GM23338 (cell line): ENCODE measurements at places on chromosomes 3 and 15. TPM values are rescaled to one million over a fixed set of nuclear protein-coding genes. Genes with fewer than 3 reads are reported as not detected.

Gene ABI3BP
- total RNA-seq, result 0.39 and 0.42 TPM in 2 replicates

Gene KLHL24
- 31.8 and 51.0 TPM in 2 replicates for total RNA-seq

DNA sequence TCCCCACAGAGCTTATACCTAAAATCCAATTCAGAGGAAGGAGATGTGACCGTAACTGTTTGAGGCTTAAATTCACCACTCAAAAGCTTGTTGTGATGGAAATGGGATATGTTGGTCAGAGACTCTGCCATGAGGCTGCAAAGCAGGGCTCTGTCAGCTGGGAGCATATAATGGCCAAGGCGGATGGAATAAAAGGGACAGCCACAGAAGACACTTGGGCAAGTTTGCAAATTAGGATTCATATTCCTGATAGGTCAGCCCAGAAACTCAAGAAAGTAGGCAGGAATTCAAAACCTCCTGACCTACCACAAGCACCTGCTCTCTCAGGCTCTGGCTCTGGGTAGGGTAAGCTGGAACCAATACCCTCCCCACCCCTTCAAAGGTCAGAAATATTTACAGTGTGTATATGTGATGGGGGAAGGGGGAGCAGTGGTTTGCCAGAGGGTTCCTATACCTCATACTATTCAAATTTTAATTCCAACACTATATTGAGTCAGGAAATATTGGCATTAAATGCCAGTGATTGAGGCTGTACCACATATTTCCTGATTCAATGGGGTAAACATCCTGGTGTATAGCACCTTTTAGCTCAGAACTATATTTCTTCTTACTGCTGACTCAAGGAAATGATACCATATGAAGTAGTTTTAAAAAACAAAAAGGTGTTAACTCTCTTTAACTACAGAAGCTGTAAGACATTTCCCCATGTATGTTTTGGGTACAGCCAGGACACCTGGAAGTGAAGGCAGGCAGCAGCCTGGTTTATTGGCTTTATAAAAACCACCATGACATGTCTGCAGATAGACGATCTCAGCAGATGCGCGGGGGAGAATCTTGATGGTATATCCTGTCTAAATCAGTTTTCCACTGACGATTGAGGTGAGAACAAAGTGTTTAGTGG lies 19.2 kb downstream of the FYCO1 start:
- DNase-seq, result no peak

DNA sequence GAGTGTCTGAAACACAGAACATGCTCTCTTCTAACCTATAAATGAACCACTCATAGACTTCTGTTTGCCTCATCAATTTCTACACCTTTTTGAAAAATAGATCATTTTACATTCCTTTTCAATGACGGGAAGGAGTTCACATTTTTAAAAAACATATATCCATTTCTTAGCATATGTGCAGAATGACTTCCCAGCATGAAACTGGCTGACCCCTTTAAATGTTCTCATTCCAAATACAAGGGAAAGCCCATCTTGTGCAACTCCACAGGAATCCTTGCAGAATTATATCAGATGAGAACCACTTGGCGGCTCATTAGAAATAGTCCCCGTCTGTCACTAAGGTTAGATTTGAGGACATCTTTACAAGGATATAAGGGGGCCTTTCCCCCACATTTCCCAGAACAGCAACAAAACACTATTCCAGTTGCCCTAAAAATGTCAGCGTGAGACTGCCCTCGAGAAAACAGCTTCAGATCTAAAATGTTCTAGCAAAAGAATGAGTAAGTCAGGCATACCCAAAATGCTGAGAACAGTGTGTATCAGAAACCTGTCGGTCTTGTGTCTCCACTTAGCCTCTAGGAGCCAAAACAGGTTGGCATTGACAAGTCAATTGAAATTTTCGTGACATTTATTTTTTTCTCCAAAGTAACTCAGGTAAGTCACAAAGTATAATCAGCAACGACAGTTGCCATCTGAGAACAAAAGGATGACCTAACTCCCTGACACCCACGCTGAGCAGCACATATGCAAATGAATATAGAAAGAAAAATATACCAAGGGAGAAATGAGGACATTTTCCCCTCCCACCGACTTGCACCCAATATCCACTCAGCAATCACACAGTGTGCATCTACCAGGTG lies 63.1 kb downstream of the FOXP1 start:
- no peak for DNase-seq

DNA sequence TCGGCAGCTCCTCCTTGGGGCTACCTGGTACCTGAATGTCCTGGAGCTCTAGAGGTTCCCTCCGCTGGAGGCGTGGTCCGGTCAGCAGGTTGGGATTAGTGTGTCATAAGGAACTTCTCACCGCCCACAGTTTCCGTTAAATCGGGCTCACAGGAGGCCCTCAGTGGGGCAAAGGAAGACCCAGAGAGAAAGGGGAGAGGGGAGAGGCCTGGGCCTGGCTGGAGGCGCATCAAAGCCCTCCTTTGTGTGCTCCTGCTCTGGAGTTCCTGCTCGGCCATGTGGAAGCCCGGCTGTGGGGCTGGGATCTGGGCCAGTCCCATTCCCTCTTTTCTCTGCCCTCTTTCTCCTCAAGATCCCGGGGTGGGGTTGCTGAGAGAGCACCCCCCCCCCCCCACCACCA lies at the start of gene RLBP1:
RLBP1 (minus strand) TSS at position 37 of the 400 bp plus-strand sequence. CDS start 2,604 bp downstream, outside the sequence.
- DNase-seq, result no peak
